ENCODE measurements at places on chromosomes 11 and 22.

GRCh38 chr11:3186166-3186953, 21.2 kb upstream of the OSBPL5 start:
- no peak for DNase-seq

- DNase-seq, result peak; percentile 67
Measured at GRCh38 chr11:30585892-30586250, 282 bp downstream of the MPPED2 start.

GRCh38 chr11:12303421-12304149, 73.8 kb upstream of the PARVA start:
- no peak for DNase-seq

GRCh38 chr11:70522309-70522592, 123.9 kb downstream of the CTTN start:
- no peak for DNase-seq

GRCh38 chr11:32325187-32325586, 110.2 kb downstream of the WT1 start:
- no peak for DNase-seq

GRCh38 chr11:85316967-85317366, 310.2 kb downstream of the DLG2 start:
- no peak for DNase-seq

DNA sequence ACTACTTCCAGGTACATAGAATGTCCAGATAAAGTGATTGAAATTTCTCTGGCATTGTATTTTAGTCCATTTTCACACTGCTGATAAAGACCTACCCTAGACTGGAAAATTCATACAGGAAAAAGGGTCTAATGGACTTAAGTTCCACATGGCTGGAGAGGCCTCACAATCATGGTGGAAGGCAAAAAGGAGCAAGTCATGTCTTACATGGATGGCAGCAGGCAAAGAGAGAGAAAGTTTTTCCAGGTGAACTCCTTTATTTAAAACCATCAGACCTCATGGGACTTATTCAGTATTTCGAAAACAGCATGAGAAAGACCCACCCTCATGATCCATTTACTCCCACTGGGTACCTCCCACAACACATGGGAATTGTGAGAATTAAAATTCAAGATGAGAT, 1359.7 kb upstream of the RAG2 start:
- no peak for DNase-seq

DNA sequence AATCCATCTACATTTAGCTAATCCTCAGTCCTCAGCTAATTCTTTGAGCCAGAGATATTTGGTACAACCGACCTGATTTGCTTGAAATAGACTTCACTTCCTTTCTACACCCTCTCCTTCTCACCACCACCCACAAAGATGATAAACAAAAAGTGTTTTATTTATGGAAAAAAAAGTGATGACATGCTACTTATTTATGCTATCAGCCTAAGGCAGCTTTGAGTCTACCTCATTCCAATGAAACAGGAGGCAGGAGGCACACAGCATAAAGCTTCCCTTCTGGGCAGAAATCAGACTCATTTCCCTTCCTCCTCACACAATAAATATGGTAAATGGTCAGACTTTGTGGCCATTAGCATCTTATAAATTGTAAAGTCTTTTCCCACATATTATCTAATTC, 325.7 kb downstream of the SOX6 start:
- DNase-seq, result no peak

- no peak for DNase-seq
Measured at GRCh38 chr22:35766654-35767580, 49.2 kb downstream of the APOL5 start.

DNA sequence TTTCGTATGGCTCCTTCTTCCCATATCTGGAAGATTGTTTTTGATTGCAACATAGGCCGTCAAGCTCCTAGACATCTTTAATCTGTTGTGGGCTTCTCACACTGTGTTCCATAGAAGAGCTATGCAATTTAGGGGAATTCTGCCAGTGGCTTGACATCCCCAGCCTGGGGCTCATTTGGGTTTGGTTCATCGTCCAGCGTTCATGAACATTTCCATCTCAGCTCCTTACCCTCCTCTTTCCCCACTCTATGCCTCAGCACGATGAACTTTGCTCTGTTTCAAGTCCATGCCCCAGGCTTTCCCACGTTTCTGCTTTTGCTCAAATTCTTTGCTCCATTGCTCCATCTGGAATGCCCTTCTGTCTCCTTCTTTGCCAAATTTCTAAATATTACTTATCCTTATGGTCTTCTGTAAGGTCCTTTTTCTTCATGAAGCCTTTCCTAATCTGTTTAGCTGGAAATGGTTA, 26.1 kb upstream of the CLMP start:
- DNase-seq, result no peak

DNA sequence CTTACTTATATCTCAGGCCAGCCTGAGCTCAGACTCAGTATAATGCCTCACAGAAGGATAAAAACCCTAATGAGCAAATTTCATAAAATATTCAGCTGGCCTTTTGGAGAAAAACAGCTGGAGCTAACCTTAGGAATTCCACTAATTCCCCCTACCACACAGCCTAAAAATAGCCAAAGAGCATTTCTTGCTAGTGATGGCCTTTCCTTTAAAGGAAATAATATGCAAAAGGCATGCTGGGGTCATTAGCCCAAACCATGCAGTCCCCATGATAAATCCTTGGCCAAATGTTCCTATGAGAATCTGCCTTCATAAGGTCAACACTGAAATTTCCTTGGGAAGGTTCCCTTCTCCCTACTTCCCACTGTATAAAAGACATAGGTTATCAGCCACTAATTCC, 38.2 kb downstream of the SYTL2 start:
- no peak for DNase-seq

GRCh38 chr11:128453444-128454336, 133.7 kb downstream of the ETS1 start:
- DNase-seq, result no peak

DNA sequence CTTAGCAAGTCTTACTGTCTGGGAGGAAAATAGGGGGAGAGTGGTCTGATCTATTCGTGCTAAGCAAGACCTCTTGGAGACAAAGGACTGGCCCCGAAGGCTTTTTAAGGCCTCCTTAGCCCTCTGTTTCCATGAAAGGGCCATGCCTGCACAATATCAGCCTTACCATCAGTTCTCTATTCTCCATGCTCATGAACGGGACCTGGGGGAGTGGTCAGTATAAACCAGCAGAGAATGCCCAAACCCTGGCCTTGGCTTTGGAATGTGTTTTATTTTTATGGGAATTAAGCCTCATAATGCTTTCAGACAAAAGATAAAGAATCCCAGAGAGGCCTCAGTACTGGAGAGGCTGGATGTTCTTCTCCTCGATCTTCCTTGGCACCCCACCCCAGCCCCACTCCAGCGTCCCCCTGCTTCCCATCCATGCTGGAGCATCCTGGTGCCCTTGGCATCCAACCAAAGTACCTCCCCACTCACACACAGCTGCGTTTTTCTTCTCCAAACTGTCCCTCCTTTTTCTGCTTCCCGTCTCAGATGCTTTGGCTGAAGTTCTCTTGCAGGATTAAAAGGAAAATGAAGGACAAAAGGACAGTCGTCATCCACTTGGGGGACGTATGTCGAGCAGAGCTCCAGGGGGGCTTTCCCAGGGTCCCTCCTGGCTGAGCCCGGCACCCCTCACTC, 18.6 kb downstream of the FXYD6 start:
- DNase-seq, result no peak

- no peak for DNase-seq
Measured at GRCh38 chr11:47233989-47234668, 14.5 kb downstream of the ACP2 start.

- no peak for DNase-seq
Measured at GRCh38 chr22:18091478-18091877, 13.7 kb downstream of the PEX26 start.

DNA sequence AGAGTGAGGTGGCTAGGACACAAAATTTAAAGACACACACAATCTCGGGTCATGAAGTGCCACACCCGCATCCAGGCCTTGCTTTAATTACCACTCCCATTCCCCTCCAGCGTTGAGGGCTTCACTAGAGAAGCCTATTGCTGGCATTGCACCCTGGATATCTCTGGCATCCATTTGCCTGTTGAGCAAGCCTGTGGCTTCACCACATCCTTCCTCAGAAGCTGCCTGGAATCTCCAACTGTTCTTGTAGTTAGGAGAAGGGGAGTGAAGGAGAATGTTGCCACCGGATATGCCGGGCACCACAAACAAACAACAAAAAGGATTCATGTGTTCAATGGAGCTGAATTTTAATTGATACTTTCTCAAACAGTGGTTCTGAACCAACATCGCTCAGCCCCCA, 34.4 kb upstream of the RCN1 start:
- DNase-seq, result no peak

GRCh38 chr11:114219559-114220349, 76.4 kb upstream of the NNMT start:
- DNase-seq, result no peak

GRCh38 chr11:108524422-108524821, 26.2 kb upstream of the POGLUT3 start:
- DNase-seq, result peak; percentile 65

DNA sequence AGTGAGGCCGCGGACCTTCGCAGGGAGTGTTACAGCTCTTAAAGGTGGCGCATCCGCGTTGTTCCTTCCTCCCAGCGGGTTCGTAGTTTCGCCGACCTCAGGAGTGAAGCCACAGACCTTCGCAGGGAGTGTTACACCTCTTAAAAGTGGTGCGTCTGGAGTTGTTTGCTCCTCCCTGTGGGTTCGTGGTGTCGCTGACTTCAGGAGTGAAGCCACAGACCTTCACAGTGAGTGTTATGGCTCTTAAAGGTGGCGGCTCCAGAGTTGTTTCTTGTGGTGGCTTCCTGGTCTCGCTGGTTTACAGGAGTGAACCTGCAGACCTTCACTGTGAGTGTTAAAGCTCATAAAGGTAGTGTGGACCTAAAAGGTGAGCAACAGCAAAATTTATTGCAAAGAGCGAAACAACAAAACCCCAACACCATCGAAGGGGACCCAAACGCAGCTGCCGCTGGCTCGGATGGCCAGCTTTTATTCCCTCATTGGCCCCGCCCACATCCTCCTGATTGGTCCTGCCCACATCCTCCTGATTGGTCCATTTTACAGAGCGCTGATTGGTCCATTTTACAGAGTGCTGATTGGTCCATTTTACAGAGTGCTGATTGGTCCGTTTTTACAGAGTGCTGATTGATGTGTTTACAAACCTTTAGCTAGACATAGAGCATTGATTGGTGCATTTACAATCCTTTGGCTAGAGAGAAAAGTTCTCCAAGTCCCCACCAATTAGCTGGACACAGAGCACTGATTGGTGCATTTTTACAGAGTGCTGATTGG, 1.2 kb upstream of the TMEM45B start:
- no peak for DNase-seq

Measured in T47D (cell line).